ENCODE measurements at places on chromosomes 5 and 9.

- DNase-seq, result peak; percentile 74
Observed at GRCh38 chr5:131212471-131213021, 41.8 kb downstream of the LYRM7 start.

DNA sequence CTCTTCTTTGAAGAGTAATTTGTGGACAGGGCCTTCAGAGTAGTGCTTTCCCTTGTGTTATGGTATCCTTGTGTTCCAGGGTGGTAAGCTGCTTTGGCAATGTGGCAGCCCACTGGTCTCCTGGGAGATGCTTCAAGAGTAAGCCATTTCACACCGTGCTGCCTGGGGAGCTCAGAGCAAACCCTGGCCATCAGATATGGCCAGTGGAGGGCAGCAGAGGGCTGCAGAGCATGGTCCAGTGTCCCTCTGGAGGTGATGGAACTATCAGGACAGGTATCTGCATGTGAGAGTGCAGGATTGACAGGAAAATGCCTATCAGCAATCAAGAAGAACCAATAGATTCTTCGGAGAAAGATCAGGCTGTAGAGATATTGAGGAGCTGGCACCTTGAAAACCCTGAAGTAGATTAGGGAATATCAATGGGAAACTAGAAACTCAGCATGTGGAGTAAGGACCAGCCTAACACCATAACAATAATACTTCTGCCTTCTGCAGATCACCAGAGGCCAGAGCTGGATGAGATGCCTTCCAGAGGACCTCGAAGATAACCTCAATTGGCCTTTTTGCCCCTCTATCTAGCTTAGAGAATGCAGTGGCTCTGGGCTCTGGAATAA, 90.8 kb downstream of the PLPPR1 start:
- no peak for DNase-seq

- no peak for DNase-seq
Observed at GRCh38 chr9:131609099-131609830, 63.9 kb downstream of the PRRT1B start.

DNA sequence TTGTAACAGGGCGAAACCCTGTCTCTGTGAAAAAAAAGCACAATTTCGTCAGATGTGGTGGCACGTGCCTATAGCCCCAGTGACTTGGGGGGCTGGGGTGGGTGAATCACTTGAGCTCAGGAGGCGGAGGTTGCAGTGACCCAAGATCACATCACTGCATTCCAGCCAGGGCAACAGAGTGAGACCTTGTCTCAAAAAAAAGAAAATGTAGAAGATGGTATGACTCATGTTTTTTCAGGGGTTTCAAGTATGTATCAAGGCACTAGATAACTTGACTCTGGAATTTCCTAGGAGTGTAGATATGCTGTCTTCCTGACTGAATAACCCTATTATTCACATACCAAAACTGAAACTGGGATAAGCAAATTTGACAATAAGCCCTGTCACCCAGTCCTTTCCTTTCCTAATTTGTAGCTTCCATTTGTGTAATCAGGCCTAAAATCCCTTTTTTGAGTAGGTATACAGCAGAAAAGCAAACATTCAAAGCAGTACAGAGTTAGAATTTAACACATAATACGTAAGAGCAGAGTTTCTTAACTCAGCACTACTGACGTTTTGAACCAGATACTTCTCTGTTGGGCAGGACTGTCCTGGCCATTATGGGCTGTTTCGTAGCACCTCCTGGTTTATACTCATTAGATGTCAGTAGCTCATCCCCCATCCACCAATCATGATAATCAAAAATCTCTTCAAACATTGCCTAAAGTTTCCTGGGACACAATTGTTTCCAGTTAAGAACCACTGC, 17.3 kb upstream of the ANKRD18B start:
- no peak for DNase-seq

GRCh38 chr9:129801504-129801903, 1.5 kb upstream of the TOR1B start:
- no peak for DNase-seq

DNA sequence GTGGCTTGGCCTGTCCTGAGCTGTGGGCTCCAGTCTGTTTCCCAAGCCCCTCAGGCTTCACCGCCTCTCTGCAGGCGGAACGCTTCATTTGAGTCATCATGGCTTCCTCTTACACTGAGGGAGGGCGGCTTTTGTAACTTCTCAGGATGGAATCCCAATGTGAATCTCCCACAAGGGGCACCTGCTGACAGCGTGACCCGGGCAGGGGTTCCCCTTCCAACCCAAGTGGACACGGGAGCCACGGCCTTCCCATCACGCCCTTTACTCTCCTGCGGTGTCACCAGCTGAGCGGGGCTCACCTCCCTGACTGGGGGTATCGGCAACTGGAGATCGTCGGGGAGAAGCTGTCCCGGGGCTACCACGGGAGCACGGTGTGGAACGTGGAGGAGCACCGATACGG, 12.5 kb downstream of the UCK1 start:
- DNase-seq, result no peak

DNA sequence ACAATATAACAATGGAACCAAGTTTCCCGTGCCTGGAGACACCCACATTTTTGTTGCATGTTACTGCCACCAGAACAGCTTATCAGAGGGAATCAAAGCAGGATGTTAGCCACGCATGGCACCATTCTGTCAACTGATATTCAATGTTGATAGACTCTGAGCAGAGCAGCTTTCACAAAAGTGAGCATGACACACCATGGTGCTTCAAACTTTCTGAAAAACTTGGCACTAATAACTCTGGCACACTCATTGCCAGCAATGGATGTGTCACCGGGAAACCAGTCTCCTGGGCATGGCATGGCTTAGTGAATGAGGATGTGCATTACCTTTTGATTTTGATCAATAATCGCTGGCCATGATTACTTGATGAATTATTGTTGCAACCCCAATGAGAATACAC, 19.7 kb downstream of the NIPSNAP3B start:
- no peak for DNase-seq

GRCh38 chr5:92504346-92504745, 1076.7 kb downstream of the NR2F1-AS1 start:
- no peak for DNase-seq

- DNase-seq, result no peak
Observed at GRCh38 chr5:162916368-162916767, 521.0 kb upstream of the CCNG1 start.

DNA sequence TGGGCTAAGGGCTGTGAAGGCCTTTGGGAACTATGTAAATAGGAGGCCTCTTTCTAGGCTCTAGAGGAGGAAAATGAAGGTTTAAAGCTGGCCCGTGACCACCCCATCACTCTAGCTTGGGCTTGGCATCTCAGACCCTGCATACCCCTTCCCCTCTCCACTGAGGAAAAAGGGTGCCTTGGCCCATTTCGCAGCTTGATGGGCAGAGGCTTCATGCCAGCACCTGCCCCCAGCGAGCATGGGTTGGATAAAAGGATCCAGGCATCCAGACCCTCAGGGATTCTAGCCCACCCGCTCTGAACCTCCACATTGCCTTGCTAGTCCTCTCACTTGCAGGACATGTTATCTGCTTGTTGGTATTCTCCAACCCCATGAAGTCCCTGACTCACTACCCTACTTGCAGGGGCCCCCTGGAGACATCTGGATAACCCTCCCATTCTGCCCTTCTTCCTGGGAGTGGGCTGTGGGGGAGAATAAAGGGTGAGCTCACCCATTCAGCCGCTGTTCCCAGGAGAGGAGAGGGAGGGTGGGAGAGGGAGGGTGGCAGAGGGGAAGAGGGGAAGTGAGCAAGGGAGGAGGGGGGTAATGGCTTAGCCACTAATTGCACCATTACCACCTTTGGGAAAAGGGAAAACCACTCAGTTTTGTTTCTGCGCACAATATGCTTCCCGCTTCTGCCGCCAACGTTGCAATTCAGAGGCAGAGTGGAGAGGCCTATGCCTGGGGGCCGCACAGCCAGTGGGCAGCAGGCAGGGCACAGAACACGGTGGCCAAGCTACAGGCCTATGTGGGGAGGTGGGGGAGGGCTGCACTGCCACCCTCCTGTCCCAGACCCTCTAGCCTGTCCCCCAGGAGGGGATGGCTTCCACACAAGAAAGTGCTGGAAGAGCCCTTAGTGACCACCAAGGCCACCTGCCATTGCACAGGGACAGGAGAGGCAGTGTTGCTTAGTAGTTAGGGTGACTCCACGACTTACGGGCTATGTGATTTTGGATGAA, 2.1 kb upstream of the CAMK2A start:
- DNase-seq, result no peak

DNA sequence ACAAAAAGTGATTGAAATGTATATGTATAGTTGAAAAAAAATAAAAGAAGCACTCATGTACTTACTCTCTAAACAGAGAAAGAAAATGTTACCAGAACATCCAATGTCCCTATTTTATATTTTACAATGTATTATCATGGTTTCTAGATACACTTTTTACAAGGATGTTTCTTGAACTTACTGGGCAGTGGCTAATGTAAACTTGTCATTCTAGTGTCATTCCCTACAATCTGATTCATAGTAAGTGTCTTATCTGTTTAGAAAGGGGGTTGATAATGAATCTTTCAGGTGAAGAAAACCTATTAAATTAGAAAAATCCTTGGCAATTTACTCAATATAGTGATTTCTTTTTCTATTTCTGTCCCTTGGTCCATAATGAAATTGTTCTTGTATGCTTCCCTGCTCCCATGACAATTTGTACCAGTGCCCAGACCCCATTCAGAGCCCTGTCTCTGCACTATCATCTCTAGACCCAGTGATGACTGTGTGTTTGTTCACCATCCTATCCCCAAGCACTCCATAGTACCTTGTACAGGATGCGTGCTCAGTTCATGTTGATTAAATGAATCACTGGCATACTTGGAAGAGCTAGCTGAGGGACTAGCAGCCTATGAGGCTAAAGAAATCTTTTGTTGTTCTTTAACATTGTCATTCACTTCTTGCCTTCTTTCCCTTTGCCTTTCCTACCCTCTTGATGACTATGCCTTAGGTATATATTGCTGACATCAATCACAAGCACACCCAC, 101.2 kb downstream of the HMHB1 start:
- DNase-seq, result no peak

DNA sequence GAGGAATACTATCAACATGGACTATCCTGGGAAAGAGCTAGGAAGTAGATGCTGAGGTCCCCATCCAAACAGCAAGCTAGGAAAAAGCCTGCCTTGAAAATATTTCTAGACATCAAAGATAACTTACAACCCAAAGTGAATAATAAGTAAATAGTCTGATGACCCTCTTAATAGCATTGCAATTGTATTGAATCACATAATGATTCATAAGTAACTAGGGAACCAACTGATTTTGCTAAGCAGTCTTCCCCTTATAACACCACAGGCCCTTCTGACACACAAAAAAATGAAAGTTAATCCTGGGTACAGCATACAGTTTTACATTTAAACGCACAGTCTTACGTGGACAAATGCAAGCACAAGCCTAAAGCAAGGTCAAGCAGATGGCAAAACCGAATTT, 199.3 kb downstream of the RFK start:
- DNase-seq, result no peak

- DNase-seq, result no peak
Observed at GRCh38 chr5:55480781-55481180, 54.0 kb downstream of the PLPP1 start.

DNA sequence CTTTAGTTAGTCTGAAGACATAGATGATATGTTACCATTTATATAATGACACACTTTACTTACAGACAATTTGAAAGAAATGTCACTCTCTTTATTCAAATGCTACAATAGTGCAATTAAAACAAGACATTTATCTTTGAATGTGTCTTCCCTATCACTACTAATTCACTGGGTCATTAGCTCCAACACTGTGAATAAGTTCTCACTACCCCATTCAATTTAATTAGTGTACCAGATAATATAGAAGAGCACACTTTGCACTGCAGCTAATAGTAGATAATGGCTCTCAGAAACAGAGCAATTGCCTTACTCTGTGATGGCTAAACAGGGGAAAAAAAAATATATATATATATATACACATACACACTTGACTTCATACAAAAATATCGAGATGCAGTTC, 497.0 kb downstream of the DTWD2 start:
- no peak for DNase-seq

DNA sequence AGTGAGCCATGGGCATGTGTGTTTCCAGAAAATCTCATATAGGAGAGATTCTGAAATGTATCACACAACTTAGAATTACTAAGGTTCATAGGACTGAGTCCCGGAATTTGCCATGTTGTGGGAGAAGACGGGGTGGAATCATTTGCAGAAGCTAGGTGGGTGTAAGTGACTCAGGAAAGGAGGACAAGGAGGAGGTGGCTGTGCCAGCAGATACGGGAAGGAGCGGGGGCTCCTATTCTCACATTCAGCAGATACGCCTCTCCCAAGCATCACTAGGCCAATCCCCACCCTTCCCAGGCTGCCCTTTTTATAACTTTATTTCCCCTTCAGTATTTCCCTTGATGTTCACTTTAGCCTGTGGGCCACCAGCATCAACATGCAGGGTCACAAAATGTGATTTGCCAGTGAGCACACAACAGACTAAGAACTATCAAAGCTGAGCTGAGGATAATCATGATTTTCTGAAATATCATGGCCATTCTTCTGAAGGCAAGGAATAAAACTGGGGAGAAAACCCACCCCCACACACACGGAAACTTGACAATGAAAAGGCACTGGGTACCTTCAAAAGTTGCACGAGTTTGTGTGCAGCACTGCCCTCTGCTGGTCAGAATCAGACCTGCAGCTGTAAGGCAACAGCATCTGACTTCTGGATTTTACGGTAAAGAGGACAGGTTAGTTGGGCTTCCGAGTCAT, 133.2 kb downstream of the MTX3 start:
- DNase-seq, result peak; percentile 15

- DNase-seq, result no peak
Observed at GRCh38 chr9:19149230-19149629, 21.9 kb upstream of the PLIN2 start.

GRCh38 chr5:127029581-127030258, 638 bp downstream of the MARCHF3 start:
- DNase-seq, result peak; percentile 24

DNA sequence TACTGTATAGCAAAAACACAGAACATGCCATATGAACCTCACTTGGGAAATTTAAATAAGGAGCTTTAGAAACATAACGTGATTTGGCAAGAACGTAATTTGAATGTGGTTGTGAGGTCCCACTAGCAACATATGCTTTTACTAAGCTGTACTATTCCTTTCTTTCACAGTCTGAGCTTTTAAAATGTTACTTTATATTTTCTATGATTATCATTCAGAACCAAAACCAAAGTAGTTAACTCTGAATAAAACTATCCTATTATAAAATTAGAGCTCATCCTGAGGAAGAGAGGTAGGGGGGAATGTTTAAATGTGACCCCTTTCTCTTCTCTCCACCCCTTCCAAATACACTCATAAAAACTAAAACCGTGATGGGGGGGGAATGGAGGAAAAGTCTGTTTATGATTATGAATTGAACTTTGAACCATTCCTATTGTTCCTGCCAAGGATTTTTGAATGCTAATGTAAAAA, 435.7 kb downstream of the NFIB start:
- no peak for DNase-seq

Data from GM12864 (cell line).